Psoas muscle (tissue), 8 donors: ENCODE measurements at places on chromosomes 1 and 21. TPM values are rescaled to one million over a fixed set of nuclear protein-coding genes. Genes with fewer than 3 reads are reported as not detected.

GPATCH4 gene
- 77.5 TPM for total RNA-seq

SH3GLB1 gene
- total RNA-seq = 315 TPM

PPM1J gene
- 4.1 TPM for total RNA-seq

ZMYM4 gene
- total RNA-seq = 25.6 TPM

OLFML2B gene
- 5.0 TPM for total RNA-seq

AUNIP gene
- total RNA-seq = not detected

BARHL2 gene
- not detected for total RNA-seq

MRPL39 gene
- total RNA-seq = 40.5 TPM

GBP4 gene
- 2.2 TPM for total RNA-seq

DNA sequence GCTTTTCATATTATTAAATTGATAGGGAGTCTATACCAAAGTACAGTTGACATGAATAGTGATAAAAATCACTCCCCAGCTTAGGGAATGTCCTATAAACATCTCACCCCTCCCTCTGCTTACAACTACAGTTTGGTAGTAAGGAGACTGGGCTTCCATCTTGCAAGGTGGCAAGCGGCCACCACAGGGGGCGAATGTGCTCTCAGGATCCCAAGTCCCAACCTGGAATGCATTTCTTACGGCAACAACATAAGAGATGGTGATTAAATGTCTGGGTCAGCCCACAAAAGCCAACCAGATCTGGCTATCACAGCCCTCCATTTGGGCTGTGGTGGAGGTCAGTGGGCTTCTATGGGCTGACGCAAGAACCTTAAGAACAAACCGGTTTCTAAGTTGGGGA, 68.0 kb downstream of the SMYD2 start:
- peaks cover 6% of the 10 kb centered on the region for H3K4me1 ChIP-seq
- no peak for DNase-seq
- no peak overlapping the region for H3K4me3 ChIP-seq
- H3K27ac ChIP-seq = no peak overlapping the region

DNA sequence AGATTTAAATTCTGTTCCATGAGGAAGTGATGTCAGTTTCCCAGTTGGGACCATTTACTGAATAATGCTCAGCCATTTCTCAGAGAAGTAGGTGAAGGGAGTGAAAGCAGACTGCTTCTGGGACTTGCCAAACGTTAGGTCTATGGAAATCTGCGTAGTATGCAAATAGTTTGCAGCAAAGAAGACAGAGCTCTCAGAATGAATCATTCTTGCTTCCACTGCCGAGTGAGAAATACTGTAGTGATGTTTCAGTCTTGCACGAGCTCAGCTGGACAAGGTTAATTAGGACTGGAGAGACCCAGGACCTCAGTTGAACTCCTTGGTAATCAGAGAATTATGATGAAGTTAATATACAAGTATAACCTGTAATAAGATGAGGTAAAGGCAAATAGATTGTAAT, 317.7 kb upstream of the DAB1 start:
- H3K4me3 ChIP-seq = no peak overlapping the region
- H3K27me3 ChIP-seq = no peaks in the 10 kb centered on the region
- DNase-seq = no peak
- H3K4me1 ChIP-seq = no peaks in the 10 kb centered on the region
- no peaks in the 10 kb centered on the region for H3K36me3 ChIP-seq
- H3K27ac ChIP-seq = no peak overlapping the region

GRCh38 chr1:152108882-152109222, 6.4 kb downstream of the TCHH start:
- H3K4me1 ChIP-seq = no peaks in the 10 kb centered on the region
- H3K27me3 ChIP-seq = peaks cover 98% of the 10 kb centered on the region
- H3K4me3 ChIP-seq = peak overlapping the region; percentile 5
- H3K27ac ChIP-seq = no peak overlapping the region
- H3K36me3 ChIP-seq = no peaks in the 10 kb centered on the region
- no peak for DNase-seq

DNA sequence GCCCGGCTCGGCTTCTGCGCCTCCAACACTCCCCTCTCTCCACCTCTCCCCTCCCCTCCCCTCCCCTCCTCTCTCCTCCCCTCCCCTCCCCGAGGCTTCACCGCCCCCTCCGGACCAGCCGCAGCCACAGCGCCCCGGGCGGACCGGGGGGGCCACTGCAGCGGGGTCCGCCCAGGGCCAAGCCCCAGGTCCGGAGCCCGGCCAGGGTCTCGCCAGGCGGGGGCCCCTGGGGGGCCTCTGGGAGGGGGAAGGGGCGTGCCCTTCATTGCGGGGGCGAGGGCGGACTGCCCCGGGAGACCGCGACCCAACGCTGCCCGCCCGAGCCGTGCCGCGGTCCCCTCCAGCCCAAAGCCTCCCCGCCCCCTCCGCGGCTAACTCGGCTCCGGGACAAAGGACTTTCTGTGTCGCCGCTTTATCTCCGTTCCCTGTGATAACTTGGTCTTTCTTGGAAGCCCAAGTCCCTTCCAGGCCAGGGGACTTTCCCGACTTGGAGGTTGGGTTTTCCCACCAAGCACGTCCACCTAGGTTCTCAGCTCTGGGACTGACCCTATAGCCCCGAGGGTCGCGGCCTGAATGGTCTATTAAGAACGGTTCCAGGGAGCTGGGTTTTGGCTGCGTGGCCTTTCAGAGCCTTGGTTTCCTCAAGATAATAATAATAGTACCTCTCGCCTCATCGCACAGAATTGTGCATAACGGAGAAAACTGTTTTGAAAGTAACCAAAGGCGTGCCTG, at the start of gene UBQLN4:
Gene UBQLN4 (minus strand): TSS at position 31 of the 732 bp plus-strand sequence. CDS start 97 bp downstream, outside the sequence.
- H3K4me3 ChIP-seq = peak within 1 kb of the TSS; percentile 97
- DNase-seq = peak; percentile 88
- H3K27ac ChIP-seq = peak within 1 kb of the TSS; percentile 96
- no peaks in the 10 kb centered on the region for H3K27me3 ChIP-seq
- peaks cover 28% of the 10 kb centered on the region for H3K4me1 ChIP-seq
- H3K36me3 ChIP-seq = peaks cover 48% of the 10 kb centered on the region

DNA sequence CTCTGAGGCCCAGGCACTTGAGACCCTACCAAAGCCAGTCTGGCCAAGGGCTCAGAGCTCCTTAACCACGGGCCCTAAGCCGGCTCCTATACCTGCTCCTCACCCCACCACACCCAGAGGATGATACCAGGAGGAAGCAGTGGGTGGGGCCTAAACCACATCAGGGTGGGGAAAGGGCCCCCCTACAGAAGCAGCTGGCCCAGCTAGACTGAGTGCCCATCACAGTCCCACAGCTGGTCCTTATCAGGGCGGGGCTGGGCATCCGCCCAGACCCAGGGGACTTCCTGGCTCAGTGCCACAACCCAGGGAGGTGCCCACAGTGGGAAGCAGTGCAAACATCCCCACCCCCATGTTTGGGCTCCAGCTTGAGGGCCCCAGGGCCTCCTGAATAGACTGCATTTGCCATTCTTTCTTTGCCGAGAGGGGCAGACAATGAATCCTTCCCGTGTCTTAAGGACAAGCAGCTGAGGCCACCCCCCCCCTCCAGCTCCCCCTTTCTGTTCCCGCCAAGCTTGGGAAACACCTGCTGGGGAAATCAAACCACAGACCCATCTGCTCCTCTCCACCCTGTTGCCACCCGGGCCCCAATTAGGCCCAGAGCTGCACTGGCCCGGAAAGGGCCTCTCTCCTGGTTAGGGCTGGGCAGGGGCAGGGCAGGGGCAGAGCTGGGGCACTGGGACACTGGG, 6.2 kb downstream of the E2F2 start:
- H3K27ac ChIP-seq = no peak overlapping the region
- no peaks in the 10 kb centered on the region for H3K36me3 ChIP-seq
- peaks cover 19% of the 10 kb centered on the region for H3K4me1 ChIP-seq
- no peaks in the 10 kb centered on the region for H3K27me3 ChIP-seq

- peaks cover 40% of the 10 kb centered on the region for H3K4me1 ChIP-seq
- H3K36me3 ChIP-seq = peaks cover 15% of the 10 kb centered on the region
- no peak for DNase-seq
- H3K27me3 ChIP-seq = no peaks in the 10 kb centered on the region
These were observed 2.6 kb downstream of the IVNS1ABP start for GRCh38 chr1:185314411-185314810.

- H3K27ac ChIP-seq = no peak overlapping the region
- no peaks in the 10 kb centered on the region for H3K27me3 ChIP-seq
- no peak overlapping the region for H3K4me3 ChIP-seq
- DNase-seq = no peak
- H3K36me3 ChIP-seq = no peaks in the 10 kb centered on the region
These were observed 87.8 kb upstream of the ATF3 start for GRCh38 chr1:212520746-212521145.

- DNase-seq = no peak
- no peaks in the 10 kb centered on the region for H3K27me3 ChIP-seq
- no peak overlapping the region for H3K27ac ChIP-seq
- no peak overlapping the region for H3K4me3 ChIP-seq
These were observed 64.0 kb upstream of the ASB17 start for GRCh38 chr1:75996196-75996595.

DNA sequence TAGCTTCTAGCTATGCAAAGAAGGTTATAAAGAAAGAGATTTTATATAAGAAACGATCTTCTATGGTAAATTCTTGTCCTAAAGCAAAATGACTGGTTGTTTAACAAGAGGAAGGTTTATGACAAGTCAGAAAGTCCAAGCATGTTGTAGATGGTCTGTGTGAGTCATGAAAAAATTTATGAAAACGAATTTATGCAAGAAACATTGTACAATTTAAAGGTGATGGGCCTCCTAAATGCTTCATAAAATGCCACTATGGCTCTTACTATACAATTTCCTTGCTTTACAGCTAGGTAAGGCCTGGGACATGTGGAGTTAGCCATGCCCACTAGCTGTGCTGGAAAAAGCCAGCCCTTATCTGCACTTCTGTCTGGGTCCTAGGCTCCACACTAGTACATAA, 125.4 kb downstream of the PTGER3 start:
- H3K36me3 ChIP-seq = no peaks in the 10 kb centered on the region
- no peaks in the 10 kb centered on the region for H3K4me1 ChIP-seq
- H3K27me3 ChIP-seq = no peaks in the 10 kb centered on the region
- no peak for DNase-seq
- no peak overlapping the region for H3K4me3 ChIP-seq
- H3K27ac ChIP-seq = no peak overlapping the region

GRCh38 chr1:116694524-116694923, 27.0 kb upstream of the IGSF3 start:
- no peaks in the 10 kb centered on the region for H3K4me1 ChIP-seq
- no peaks in the 10 kb centered on the region for H3K36me3 ChIP-seq
- H3K27me3 ChIP-seq = no peaks in the 10 kb centered on the region
- peak; percentile 24 for DNase-seq

DNA sequence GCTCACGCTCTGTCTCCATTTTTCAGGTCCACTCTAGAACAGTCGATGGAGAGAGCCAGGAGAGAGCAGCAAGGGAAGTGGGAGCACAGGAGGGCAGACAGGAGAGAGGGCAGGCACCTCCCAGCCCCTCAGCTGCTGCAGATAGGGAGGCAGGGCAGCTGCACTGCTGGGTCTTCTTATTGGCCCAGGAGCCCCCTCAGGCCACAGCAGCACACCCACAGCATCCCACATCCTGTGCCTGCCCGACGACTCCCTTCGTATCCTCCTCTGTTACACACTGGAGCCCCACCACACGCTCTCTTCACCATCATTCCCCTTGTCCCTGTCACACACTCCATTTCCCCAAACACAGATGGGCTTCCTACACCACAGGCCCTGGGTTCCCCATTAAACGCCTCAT, 13.7 kb upstream of the ARTN start:
- H3K4me1 ChIP-seq = peaks cover 2% of the 10 kb centered on the region
- H3K36me3 ChIP-seq = peaks cover 22% of the 10 kb centered on the region
- no peak overlapping the region for H3K27ac ChIP-seq
- H3K27me3 ChIP-seq = no peaks in the 10 kb centered on the region

- peak; percentile 84 for DNase-seq
- peak overlapping the region; percentile 68 for H3K4me3 ChIP-seq
These were observed 2.1 kb downstream of the EVA1B start for GRCh38 chr1:36321119-36321951.

DNA sequence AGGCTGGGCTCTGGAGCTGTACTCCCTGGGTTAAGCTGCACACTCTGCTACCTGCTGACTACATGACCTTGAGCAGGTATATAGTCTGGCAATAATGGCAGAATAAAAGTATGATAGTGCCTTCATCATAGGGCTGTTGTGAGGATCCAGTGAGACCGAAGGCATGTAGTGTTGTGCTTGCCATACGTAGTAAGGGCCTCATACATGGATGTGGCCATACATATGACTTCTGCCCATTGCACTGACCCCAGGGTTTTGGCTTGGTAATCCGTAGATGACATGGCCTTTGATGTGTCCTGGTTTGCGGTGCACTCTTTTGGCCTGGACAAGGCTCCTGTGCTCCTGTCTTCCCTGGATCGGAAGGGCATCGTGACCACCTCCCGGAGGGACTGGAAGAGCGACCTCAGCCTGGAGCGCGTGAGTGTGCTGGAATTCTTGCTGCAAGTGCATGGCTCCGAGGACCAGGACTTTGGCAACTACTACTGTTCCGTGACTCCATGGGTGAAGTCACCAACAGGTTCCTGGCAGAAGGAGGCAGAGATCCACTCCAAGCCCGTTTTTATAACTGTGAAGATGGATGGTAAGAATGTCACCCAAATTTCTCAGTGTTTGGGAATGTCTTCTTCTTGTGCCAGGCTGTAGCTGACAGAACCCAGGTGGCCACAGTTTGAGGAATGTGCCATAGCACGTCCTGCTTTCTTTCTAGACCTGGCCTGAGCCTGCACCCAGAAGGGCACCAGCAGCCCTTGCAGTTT, 17.0 kb upstream of the CD101 start:
- no peak overlapping the region for H3K27ac ChIP-seq
- no peaks in the 10 kb centered on the region for H3K27me3 ChIP-seq
- H3K4me1 ChIP-seq = no peaks in the 10 kb centered on the region
- DNase-seq = no peak
- no peak overlapping the region for H3K4me3 ChIP-seq

GRCh38 chr1:209751627-209752231, 4.1 kb upstream of the TRAF3IP3 start:
- no peaks in the 10 kb centered on the region for H3K36me3 ChIP-seq
- H3K27ac ChIP-seq = no peak overlapping the region
- DNase-seq = no peak
- H3K4me3 ChIP-seq = no peak overlapping the region
- H3K27me3 ChIP-seq = no peaks in the 10 kb centered on the region

DNA sequence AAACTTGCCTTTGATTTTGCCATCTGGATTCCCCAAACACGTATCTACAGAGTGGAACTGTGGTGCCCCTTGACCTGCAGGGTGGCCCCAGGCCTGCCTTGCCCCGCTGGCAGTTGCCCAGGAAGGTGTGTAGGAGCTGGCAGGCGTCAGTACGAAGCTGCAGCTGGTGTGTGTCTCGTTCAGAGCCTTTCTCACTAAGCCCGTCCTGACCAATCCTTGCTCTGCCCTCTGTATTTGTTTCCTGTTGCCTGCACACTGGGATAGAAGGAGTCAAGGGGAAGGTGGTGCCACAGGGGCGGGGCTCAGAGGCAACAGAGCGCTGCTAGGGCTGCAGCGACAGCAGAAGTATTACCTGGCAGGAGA, 5.2 kb upstream of the VSIG8 start:
- H3K27ac ChIP-seq = no peak overlapping the region
- no peak overlapping the region for H3K4me3 ChIP-seq
- H3K36me3 ChIP-seq = no peaks in the 10 kb centered on the region
- no peak for DNase-seq

DNA sequence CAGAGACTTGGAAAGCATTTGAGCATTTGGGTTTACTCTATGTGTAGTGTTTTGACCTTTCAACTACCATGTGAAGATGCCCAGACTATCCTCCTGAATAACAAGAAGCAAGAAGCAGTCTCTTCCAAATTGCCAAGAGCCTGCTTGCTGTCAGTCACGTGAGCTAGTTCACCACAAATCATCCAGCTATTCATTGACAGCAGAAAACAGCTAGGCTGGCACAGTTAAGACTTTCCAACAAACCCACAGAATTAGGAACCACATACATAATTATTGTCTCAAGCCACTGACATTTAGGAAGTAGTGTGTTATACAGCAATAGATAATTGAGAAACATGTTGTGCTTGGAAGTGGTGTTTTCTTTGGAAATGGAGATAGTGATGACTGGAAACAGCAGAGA, 1652.0 kb downstream of the NCAM2 start:
- H3K4me1 ChIP-seq = no peaks in the 10 kb centered on the region
- DNase-seq = no peak
- no peaks in the 10 kb centered on the region for H3K36me3 ChIP-seq
- no peak overlapping the region for H3K27ac ChIP-seq
